Activated T-helper 1 cell treated with anti-CD3 and anti-CD28 coated beads, Interleukin-2, amount 50 U/mL, for 16 hours (primary cell): ENCODE measurements at places on chromosomes 11 and 22.
A peak's percentile ranks its signal among the peaks of the same experiment; 100 is the strongest.

DNA sequence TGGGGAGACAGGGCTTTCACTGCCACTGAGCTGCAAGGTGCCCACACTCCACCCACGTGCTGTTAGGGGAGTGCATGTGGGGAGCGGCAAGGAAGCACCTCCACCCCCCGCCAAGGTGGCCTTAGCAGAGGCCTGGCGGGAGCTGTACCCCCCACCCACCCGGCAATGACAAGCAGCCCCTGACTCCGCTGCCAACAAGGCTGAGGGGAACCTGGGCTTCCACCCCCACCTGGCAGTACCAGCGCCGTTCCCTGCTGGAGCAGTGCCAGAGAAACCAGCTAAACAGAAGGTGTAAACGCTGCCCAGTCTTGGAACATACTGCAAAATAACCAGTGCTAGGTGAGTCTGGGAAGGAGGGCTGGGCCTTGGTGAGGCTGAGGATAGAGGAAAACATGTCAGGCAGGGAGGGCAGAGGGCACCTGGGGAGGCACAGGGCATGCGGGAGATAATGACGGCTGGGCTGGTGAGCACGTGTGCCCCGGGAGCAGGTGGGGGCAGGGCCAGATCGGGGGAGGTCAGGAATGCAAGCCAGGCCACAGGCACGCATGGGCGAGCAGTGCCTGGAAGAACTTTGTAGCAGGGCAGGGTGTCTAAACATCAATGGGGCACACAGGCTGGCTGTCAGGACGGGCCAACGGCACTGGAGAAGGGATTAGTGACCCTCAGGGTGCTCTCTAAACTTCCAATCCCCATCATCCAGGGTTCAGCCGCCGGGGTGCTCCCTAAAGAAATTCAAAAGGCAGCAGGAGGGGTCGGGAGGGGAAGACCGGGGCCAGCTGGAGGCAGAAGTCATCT, 6.6 kb downstream of the CERK start:
- DNase-seq: no peak

GRCh38 chr11:74427384-74427886, 29.2 kb upstream of the PGM2L1 start:
- DNase-seq: no peak

GRCh38 chr11:33377412-33378370, 120.5 kb downstream of the HIPK3 start:
- no peak for DNase-seq

DNA sequence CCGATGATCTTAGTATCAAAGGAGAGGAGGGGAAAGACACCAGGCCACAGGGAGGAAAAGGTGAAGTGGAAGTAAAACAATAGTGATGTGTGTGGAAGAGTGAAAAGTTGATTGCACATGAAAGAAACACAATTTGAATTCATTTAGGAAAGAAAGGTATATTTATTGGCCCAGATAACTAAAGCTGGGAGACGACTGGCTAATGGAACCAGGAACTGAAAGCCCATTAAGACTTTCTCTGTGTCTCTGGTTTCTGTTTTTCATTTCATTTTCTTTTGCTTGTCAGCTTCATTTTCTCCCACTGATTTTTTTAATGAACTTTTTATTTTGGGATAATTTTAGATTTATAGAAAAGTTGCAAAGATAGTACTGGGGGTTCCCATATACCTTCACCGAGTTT, 5.1 kb upstream of the DCHS1 start:
- no peak for DNase-seq

DNA sequence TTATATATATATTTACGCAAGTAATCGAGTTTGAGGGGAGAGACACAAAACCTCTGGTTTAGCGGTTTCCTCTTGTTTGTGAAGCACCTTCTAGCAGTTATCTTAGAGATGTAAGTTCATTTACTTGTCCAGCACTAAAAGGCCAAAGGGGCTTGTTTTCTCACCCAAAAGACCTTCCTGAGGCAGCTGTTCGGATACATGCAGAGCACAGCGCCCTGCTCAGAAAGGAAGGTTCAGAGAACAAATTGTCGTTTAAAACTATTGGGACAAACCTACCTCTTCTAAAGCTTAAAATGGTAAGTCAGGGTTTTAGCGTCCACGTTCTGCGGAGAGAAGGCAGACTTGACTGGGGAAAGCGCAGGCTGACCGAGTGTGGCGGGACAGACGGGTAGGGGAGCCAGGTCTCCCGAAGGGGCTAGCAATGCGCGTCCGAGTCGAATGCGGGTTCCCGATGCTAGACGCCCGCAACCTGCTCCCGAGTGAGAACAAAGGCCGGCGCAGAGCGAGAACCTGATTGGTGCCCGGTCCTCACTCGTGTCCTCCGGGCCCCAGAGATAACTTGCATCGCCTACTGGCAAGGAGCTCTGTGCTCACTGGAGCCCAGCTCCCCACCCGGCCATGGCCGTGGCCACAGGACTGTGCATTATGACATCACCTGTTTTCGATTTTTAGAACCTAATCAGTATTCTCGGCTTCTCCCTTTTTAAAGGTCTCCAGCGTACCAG, 1.0 kb upstream of the SESN3 start:
- peak; percentile 50 for DNase-seq

DNA sequence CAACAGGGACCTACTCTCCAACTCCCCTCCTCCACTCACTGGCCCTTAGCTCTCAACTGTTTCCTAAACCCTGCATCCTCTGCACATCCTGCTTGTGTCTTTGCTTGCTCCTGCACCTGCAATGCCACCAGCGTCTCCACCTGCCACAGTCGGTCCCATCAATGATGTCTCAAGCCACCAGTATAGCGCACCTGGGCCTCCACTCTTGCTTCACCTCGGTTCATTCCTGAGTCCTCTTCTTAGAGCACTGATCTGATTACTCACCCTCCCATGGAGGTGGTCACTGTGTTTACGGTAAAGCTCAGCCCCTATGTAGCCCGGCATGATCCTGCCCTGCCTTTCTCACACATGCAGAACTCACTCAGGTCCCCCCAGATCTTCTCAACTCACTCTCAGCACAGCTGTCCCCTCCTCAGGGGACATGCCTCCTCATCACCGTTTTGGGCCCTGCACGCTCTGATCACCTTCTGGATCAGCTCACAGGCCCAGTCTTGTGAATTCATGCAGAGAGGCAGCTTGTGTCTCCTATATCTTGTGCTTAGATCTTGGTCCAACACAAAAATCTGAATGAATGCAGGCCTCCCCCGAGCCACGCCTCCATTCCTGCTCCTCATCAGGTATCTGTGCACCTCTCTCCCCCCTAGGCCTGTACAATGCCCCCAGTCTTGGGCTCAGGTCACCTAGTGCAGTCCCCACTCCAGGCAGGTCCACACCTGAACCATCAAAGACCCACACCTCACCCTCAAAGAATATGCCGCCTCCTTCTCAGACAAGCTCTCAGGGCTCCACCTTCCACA, 31.4 kb downstream of the TRIM29 start:
- no peak for DNase-seq
